ENCODE measurements at places on chromosomes 5 and 9.

DNA sequence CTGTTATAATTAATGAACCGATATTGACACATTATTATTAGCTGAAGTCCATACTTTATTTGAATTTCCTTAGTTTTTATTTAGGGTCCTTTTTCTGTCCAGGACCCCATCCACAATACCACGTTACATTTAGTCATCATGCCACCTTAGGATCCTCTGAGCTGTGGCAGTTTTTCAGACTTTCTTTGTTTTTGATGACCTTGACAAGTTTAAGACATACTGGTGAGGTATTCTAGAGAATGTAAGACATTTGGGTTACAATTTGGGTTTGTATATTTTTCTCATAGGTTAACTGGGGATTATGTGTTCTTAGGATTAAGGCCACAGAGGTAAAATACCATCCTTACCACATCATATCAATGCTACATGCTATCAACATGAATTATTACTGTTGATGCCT, 42.7 kb downstream of the KIAA1958 start:
- no peak for DNase-seq

DNA sequence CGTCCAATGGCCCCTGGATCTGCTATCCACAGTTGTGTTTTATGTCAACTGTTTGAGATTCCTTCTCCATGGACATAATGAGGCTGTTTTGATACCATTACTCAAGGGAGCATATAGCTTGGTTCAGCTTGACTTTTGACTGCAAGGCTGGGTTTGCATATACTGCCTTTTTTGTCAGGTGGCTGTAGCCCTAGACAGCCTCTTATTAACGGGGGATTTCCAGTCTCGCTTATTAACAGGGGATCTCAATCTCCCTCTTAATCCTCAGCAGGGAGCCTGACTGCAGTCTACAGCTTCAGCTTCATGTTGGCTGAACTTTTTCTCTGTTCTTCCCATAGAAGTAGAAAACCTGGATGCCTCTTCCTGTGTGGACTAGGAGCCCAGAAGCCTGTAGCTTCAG, 73.7 kb upstream of the TNC start:
- no peak for DNase-seq

- DNase-seq: no peak
Observed at GRCh38 chr5:140633021-140633471, at the start of gene CD14. Gene CD14, minus strand, starts transcription at chr5:140633175. Its CDS starts 104 bp downstream, at chr5:140633071.

GRCh38 chr5:143456952-143457547, 53.6 kb upstream of the NR3C1 start:
- DNase-seq: no peak

DNA sequence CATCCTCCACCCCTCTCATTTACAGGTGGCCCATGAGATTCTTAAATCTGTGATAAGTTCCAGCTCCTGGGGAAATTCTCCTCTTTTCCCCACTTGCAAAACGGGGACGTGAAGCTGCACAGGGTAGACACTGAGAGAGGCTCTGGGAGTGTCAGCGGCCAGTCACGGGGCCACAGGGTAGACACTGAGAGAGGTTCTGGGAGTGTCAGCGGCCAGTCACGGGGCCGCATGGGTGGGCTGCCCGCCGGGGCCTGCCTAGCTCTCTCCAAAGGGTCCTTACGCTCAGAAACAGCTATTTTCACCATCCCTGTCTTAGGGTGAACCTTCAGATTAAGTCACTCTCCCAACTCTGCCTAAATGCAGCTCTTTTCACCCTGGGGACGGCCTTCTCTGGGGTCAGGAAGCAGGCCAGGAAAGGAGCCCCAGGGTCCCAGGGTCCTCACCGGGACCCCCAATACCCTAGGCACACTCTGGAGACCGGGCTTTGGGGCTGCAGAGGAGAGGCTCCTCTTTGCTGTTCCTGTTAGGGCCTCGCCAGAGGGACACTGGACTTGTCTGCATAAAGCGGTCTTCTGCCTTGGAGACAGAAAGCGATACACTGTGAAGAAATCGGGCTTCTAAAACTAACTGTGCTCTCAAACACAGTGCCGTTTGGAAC, 1.5 kb downstream of the FAM78A start:
- DNase-seq: no peak

DNA sequence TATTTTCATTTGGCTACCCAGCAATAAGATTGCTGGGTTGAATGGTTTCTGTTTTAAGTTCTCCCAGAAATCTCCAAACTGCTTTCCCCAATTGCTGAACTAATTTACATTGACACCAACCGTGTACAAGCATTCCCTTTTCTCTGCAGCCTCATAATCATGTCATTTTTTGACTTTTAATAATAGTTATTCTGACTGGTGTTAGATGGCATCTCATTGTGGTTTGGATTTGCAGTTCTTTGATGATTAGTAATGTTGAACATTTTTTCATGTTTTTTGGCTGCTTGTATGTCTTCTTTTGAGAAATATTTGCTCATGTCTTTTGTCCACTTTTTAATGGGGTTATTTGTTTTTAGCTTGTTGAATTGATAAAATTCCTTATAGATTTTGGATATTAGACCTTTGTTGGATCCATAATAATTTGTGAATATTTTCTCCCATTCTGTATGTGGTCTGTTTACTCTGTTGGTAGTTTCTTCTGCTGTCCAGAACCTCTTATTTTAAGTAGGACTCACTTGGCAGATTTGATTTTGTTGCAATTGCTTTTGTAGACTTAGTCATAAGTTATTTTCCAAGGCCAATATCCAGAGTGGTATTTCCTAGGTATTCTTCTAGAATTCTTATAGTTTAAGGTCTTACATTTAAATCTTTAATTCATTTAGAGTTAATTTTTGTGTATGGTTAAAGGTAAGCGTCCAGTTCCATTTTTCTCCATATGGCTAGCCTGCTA, 793.7 kb downstream of the BRINP1 start:
- no peak for DNase-seq

GRCh38 chr9:111386386-111386785, 56.4 kb upstream of the OR2K2 start:
- no peak for DNase-seq

DNA sequence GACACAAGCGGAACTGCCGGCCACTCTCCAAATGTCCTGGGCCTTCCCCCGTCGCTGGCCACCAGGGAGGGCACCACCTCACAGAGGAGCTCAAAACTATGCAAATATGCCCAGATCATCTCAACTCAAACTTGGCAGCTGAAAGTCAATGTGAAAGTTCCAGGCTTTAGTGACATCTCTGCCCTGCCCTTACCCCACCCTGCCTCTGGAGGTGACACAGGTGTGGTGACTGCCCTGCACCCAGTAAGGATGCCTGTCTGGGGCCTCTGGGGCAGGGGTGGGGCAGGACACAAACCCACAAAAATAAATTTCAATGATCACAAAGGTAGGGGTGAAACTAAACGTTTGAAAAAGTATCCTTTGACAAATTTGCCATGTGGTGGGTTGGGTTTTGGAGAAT, 213.4 kb downstream of the HSPA4 start:
- DNase-seq: no peak

GRCh38 chr9:2191609-2191972, 176.4 kb downstream of the SMARCA2 start:
- no peak for DNase-seq

GRCh38 chr5:172633403-172633970, 7.6 kb upstream of the NEURL1B start:
- DNase-seq: no peak

DNA sequence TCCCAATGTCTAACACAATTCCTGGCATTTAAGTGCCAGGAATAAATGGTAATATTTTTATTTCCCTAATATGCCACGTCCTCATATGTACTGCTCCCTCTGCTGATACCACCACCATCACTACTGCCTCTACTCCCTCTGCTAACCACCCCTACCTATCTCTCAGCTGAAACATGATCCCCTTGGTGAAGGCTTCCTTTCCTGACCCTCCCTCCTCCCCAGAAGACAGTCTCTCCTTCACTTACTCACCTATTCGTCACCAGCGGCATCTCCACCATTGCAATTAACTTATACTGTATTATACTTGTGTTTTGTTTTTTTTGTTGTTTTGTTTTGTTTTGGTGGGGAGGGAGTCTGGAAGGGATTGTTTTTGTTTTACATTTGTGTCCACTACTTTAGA, 4.8 kb downstream of the DENND1A start:
- DNase-seq: no peak

DNA sequence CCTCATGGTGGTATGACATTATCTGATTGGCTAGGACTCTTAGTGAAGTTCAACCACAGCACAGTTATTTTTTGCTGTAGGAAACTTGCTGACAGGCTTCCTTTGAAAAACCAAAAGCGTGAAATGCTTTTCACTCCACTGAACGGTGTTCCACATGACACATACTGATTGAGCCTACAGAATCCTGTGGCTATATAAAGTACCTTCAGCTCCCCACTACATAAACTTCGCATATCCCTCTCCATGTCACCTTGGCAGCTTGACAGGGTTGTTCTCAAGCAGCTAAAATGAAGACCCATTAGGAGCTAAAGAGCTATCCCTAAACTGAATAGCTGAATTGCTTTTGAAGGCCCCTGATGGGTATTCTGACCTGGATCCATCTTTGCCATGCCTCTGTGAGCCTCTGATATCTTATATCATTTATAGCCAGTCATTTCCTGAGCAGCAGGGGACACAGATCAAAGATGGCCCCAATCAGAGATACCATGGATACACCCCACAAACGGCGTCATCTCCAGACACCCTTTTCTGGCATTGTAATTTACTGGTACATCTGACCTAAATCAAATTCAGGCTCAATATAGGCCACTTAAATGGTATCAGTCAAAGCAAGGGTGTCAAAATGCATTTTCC, 91.5 kb downstream of the APBA1 start:
- no peak for DNase-seq

- DNase-seq: no peak
Observed at GRCh38 chr5:176803068-176803942, 7.1 kb upstream of the UNC5A start.

DNA sequence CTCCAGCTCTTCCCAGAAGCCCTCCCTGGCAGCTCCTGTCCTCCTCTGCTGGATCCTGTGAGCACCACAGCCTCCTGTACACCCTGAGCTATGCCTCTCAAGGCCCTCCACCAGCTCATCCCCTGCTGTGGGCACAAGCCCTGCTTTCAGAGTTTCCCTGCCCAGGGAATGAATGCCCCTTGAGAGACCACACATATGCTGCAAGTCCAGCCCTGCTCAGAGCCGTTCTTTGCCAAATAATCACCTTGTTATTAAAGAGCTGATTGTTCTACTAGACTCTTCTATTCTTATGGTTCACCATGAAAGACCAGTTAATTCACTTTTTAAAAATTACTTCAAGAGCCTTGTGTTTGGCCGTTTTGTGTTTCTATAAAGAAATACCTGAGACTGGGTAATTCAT, 121.5 kb downstream of the MVB12B start:
- DNase-seq: no peak

DNA sequence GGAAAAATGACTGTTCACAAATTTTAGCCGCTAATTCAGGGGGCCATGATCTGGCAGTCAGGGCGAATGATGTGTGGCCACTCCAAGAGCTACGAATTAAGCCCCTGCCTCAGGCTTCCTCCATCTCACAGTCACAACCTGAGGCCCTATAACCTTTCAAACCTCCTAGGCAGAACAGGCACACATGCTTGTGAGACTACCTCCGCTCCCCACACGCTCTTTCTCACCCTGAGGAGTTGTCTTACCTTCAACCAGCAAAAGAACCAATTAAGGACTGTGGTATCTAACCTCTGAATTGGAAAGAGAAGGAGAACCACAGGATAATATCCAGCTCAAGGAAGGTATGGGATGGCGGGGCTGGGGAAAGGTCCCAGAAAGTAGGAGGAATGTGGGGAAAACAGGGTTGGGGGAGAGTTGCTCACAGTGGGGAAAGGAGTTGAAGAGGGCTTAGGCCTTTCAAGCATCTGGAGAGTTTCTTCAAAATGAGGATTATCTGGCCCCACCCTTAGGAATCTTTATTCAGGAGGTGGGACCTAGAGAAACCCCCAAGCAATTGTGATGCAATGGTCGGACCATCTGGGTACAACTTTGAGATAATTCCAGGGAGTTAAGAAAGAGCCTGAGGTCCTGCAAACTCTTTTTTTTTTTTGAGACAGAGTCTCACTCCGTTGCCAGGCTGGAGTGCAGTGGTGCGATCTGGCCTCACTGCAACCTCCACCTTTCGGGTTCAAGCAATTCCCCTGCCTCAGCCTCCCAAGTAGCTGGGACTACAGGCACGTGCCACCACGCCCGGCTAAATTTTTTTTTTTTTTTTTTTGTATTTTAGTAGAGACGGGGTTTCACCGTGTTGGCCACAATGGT, 5.5 kb downstream of the PCDH1 start:
- no peak for DNase-seq

DNA sequence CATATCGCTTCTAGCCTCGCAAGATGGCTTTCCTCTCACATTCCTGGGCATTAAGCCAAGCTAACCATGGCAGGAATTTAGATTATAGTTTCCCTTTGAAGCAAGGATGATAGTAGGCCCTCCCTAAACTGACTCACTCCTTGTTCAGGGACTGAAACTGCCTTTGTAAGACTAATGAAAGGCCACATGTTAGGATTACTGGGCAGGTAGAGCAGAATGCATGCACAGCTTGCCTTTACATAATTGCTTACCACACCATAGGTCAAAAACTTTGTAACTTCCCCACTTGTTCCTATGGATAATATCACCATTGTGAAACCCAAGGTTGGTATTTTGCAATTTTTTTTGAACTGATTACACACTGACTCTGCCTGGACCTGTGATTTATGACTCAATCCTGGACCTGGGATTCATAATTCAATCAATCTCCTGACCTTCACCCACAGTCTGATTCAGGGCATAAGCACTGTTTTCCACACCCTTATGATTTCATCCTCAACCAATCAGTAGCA, 41.0 kb upstream of the PRDM9 start:
- DNase-seq: no peak

GRCh38 chr5:61001647-61002046, 56.6 kb downstream of the NDUFAF2 start:
- DNase-seq: no peak

GRCh38 chr9:16825971-16826625, 44.4 kb downstream of the BNC2 start:
- no peak for DNase-seq

DNA sequence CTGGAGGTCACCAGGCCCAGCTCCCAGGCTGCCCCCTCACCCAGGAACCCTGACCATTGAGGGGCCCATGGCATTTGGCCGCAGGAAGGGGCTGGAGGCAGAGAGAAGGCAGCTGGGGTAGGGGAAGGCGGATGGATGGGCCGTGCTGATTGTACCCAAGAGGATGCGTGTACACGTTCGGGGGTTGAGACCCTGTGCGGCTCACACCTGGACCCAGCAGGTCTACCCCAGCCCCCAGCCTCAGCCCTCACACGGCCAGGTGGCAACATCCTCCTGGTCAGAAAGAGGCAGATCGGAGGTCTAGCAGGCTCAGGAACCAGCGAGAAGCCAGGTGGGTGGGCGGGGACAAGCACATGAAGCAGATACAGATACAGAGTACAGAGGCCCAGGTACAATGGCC, 33.7 kb downstream of the NACC2 start:
- DNase-seq: no peak

- no peak for DNase-seq
Observed at GRCh38 chr9:108389056-108389455, 466.7 kb downstream of the ACTL7B start.

GRCh38 chr9:21730899-21731298, 71.5 kb upstream of the MTAP start:
- DNase-seq: no peak

GRCh38 chr9:117278020-117278419, 136.8 kb downstream of the ASTN2 start:
- no peak for DNase-seq

Measured in stimulated activated CD4-positive, alpha-beta T cell treated with anti-CD3 and anti-CD28 coated beads, Interleukin-1b, Interleukin-23, amount 100 ng/mL, for 4 hours (primary cell).